ENCODE measurements at places on chromosomes 3 and 15.

- no peak for DNase-seq
These were observed 677.3 kb upstream of the ROBO1 start for GRCh38 chr3:80445053-80445452.

DNA sequence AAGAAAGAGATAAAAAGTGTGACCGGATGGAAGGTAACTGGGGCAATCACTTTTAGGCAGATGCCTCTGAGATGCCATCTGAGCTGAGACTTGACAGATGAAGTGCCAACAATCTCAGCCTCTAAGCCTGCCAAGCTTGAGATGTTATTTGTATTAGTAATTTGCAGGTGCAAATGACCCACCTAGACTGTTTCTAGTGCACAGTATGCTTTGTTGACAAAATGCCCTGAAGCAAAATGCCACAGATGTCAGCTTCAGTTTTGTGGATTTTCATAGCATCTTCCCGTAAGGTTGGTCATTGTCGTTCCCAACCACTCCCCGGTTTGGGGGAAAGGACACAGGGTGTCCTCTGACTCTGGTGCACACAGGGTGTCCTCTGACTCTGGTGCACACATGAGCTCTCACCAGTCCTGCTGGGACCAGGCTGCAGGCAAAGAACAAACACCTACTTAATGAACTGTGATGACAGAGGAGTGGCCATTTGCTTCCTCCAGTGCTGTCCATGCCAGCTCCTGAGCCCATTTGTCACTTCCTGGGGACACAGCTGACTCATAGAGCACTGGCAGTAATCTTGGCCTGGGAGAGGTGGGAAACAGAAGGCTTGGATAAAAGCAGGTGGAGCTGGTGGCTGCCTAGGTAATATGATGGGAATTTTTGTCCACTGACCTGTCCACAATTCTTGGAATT lies 16.7 kb upstream of the PPP1R2 start:
- no peak for DNase-seq

GRCh38 chr3:155230382-155230781 lies 63.1 kb downstream of the STRIT1 start:
- no peak for DNase-seq

DNA sequence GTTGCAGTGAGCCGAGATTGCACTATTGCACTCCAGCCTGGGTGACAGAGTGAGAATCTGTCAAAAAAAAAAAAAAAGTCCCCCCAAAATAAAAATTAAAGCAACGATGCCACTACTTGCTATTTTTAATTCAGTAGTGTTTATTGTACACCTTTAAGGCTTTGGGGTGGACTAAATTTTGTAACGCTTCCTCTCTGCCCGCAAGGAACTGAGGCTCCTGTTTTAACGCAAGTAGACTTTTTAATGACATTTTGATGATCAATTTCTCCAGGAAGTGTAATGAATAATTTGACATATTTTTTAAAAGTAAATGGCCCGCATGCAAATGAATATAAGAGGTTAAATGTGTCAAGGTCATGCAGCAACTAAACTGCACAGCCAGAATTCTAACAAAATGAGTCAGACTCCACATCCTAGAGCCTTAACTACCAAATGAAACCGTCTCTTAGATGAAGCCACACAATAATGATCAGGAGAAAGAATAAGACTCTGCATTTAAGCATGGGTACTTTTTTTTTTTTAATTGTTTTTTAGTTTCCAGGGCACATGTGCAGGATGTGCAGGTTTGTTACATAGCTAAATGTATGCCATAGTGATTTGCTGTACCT lies 96.8 kb upstream of the LMOD3 start:
- no peak for DNase-seq

DNA sequence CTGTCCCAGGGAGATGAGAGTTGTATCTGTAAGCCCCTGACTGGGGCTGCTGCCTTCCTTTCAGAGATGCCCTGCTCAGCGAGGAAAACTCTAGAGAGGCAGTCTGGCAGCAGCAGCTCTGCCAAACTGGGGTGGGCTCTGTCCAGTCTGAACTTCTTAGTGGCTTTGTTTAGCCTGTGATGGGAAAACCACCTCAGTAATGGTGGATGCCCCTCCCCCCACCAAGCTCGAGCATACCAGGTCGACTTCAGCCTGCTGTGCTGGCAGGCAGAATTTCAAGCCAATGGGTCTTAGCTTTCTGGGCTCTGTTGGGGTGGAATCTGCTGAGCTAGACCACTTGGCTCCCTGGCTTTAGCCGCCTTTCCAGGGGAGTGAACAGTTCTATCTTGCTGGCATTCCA lies 218.3 kb downstream of the TUSC7 start:
- no peak for DNase-seq
